ENCODE measurements at places on chromosomes 16 and 17.

- DNase-seq: no peak
Observed at GRCh38 chr17:51908841-51909537, 249.5 kb downstream of the CA10 start.

DNA sequence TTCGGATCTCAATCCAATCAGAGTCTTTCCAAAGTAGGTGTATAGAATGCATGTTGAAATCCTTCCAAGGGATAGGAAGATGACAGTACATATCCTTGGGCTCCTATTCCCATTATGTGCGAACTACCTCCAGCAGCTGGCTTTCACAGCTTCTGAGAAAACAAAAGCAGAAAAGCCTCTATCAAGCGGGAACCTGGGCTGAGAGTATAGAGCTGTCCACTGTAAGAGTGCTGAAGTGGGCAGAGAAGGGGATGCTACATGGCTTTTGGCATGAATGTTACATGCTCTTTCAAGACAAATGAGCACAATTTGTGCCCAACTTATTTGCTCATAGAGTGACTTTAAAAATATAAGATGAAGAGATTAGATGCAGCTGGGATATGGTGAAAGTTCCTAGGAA, 993.5 kb downstream of the CDH8 start:
- no peak for DNase-seq

DNA sequence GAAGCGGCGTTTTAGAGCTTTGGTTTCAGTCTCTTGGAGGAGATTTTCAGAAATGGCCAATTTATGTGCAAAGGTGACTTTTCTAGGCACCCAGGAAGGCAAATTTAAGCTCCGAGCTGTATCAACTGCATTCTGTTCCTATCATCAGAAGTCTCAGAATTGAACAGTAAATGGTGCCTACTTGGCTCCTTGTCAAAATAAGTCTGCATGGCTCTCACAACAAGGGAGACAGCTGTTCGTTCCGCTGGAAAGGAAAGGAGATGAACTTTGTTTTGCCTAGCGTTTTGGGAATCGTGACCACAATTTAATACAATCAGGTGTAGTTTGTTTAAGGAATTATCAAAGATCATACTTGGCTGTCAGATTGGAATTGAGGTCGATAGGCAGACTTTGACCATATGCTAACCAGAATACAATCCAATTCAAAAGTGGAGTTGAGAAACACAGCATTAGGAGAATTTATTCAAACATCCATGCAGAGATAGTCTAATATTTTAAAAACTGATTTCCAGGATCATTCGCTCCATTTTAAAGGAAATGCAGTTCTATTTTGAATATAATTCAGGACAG, 139.4 kb downstream of the CPPED1 start:
- no peak for DNase-seq

DNA sequence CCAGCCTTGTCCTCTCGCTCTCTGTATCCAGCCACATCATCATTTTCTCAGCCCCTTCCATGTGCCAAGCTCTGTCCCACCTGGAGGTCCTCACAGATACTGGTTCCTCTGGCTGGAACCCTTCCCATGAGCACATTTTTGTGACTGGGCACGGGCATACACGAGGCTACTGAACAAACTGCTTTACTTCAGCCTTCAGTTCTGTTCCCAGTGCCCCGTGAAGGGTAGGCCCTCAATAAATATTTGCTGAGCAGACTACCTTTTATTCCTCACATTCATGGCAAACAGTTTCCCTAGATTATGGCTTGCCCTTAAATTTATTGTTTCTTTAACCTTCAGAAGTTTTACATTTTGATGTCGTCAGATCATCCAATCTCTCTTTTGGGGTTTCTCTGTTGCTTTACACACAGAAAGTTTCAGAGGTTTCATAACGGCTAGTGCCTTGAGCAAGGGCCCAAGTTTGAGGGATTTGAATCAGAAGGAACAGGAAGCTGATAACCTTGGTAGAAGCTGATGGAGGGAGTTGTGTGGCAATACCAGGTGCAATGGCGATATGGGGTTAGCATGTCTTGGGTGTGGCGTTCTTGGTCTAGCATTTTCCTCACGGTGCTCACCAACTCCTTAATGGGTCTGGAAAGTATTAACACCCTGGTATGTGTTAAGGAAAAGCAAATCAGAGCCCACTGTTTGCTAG, 27.8 kb downstream of the TMEM92 start:
- no peak for DNase-seq

DNA sequence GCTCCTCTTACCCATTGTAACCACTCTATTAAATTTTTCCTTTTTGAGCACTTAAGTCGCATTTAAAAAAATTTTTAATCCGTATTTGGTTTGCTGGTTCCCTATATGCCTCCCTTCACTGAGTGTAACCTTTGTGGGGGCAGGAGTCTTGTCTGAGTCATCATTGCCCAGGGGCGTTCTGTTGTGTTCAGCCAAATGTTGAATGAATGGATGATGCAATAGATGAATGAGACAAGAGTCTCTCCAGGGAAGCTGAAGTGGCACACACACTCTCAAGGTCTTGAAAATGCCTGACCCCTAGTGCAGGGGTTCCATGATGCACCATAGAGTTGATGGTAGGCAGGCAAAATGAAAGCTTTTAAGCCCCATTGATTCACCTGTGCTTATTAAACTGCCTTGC, 123.0 kb upstream of the RBFOX1 start:
- DNase-seq: no peak

DNA sequence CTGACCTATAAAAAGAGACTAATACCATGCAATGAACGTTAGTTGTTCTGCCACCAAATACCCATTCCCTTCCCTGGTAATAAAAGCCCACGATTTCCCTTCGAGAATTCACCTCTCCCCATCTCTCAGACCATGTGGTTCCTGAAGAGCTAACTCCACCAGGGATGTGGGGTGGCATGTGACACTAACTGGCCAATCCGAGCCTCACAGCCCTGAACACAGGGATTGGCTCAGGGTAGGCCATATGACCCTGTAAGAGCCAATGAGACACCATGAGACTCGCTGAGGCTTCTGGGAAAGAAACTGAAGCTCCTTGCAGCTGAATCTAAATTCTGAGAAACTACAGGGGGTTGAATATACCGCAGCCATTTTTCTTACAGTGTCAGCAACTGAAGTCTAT, 21.1 kb downstream of the HELZ start:
- DNase-seq: no peak

- DNase-seq: no peak
Observed at GRCh38 chr16:71865173-71865863, 18.7 kb downstream of the ZNF821 start.

GRCh38 chr16:82756283-82756599, 129.5 kb downstream of the CDH13 start:
- no peak for DNase-seq

- no peak for DNase-seq
Observed at GRCh38 chr17:34206569-34206968, 48.5 kb upstream of the CCL2 start.
